Breast epithelium (tissue), 4 donors: ENCODE measurements at places on chromosomes 3 and 15. TPM values are rescaled to one million over a fixed set of nuclear protein-coding genes. Genes with fewer than 3 reads are reported as not detected.

ZIC4 gene
- 0.15 TPM for total RNA-seq

FETUB gene
- total RNA-seq: not detected

GAP43 gene
- not detected for total RNA-seq

CFAP100 gene
- total RNA-seq: not detected

DNA sequence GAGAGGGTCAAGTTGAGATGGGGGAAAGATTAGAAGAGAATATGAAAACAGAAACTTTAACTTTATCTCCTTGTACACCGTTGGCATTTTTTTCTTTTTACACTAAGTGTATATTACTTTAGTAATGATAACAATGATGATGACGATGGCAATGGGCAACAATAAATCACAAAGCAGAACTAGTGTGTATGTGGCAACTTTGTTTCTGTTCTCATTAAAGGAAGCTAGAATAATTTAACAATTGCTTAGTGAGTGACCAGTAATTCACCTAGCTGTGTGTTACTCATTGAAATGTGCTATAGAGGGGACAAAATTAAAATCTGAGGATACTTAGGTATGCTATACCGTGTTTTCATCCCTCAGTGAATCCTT is 318.5 kb upstream of the TBL1XR1 start:
- no peak for DNase-seq

DNA sequence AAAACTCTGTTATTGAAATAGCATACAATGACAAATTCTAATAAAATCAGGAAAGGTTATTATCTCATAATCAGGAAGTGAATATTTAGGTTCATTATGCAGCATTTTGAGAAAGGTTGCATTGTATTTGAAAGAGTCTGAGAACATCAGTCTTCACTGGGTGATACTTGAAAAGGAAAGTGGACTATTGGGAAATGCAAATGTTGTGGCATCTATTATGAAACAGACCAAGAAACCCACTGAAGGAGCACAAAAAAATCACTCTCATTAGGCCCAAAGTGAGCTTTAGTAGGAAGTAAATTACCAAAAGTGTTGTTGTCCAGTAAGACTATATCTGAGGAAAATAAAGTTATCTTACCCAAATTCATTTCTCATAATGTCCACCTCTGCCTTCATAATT is 90.8 kb downstream of the ZPLD1 start:
- DNase-seq: no peak

GRCh38 chr3:143793971-143794370 is 54.3 kb downstream of the SLC9A9 start:
- no peak for DNase-seq

GRCh38 chr3:143011705-143012104 is 10.3 kb downstream of the U2SURP start:
- DNase-seq: no peak

DNA sequence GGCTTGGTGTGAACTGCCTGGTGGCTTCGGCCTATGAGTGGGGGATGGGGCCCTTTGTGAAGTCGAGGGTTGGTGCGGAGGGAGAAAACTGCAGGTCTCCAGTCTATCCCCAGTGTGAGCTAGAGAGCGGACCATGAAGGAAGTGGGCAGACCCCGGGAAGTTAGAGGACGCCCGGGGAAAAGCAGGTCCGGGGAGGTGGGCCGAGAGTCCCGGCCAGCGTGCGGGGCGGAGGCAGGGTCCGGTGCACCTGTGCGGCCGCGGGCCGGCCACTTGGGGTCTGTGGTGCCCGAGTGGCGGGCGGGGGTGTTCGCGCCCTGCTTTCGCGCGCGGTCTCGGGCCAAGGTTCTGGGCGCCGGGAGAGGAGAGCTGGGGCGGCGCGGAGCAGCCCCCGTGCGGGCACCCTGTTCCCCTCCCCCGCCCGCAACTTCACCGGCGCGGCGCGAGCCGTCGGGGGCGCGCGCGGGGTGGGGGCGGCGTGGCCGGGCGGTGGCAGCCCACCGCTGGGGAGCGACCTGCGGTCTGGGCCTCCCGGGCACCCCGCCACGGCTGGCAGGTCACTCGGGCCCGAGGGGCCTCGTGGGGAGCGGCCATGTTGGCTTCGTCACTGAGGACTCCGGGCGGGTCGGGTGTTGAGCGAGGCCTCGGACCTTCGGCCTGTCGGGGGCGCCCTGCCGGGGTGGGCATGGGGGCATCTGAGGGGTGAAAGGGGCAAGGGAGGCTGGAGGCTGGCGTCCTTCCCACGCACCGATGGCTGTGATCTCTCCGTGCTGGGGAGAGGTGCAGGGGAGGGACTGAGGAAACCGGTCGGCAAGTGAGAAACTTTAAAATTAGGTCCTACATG is 4.8 kb downstream of the UBE2E1 start:
- DNase-seq: peak; percentile 61

DNA sequence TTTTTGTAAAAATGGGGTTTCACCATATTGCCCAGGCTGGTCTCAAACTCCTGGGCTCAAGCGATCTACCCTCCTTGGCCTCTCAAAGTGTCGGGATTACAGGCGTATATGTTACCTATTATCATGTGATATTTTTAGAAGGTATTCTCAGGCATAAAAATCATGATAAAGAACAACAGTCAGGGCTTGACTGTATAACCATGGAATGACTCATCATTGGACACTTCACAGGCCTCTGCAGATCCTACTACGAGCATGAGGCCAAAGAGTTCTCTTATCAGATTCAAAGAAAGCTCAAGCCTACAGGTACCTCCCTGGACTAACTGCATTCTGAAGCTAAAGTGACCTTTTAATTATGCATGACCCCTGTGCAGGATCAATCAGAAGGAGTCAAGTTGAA is 91.7 kb upstream of the PRICKLE2 start:
- no peak for DNase-seq

- DNase-seq: no peak
These were observed 25.0 kb upstream of the BCL6 start for GRCh38 chr3:187770224-187770623.

DNA sequence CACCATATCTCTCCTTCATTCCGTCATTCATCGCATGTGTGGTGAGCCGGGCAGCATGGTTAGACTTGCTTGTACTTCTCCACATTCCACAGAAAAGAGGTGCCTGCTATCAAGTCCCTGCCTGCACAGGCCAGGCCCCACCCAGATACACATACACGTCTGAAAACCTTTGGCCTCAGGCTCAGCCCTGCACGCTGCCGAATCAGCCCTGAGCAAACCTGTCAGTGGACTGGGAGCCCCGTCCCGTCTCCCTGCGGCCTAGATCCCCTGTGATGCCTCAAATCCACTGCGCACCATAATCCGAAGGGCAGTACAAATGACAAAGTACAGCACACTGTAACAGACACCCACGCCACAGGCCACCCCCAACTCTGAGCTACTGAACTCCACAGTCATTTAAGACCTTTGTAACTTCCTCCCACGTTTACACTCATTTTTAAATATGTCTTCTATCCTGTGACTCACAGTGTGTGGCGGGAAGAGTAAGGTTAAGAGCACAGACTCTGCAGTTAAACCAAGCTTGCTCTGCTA is 67.1 kb downstream of the MB21D2 start:
- peak; percentile 20 for DNase-seq

DNA sequence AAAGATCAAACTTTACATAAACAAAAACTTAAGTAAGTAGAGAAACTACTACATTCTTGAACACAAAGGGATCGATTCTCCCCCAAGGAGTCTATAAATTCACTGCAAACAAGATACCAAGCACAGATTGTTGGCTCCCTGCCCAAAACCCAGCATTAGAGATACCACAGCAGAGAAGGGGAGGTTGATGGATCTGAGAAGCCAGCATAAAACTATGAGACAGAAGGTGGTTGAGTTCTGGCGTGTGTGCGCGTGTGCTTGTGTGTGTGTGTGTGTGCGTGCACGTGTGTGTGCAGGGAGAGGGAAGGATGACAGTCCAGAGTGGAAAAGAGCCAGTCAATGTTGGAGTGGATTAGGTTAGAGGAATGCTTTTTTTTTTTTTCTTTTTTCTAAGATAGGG is 143.2 kb upstream of the PRR20G start:
- DNase-seq: peak; percentile 16

- no peak for DNase-seq
These were observed 477.1 kb downstream of the MAGI1 start for GRCh38 chr3:65561617-65562016.

DNA sequence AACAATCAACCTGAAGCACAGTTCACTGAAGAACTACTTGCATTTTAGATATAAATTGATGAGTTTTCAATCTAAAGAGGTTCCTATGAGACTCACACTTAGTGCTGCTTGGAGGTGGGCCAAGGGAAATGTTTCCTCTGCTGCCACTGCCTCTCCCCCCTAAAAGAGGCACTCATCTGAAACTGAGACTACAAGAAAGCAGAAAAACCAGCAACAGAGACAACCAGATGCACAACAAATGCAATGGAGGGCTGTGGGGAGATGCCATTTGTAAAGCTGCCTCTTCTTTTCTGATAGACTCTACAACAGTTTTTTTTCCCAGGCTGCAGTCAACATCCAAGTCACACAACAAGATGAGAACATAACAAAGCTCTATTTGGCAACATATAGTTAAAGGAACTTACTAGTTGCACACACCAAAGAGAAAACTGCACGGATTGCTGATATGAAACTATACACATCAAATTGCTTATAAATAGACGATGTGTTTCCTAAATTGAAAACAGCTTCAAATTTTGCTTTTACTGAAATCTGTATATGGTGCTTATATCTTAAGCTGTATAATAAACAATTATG is 11.0 kb downstream of the TSPAN3 start:
- no peak for DNase-seq

DNA sequence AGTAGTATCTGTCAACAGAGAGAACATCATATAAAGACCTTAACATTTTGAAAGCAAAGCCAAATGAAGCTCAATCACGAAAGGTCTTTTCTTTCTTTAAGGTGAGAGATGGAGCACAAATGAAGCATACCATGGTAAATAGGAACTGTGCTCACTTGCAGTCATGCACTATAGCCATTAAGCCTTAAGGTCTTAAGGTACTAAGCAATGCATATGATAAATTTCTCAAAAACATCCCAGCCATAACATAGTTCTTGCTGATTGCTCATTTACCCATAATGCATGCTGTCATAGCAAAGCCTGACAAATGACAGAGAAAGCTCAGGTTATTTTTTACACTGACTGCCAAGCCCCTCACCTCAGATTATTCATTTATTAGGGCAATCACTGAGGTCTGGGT is 214.5 kb downstream of the MECOM start:
- DNase-seq: no peak

DNA sequence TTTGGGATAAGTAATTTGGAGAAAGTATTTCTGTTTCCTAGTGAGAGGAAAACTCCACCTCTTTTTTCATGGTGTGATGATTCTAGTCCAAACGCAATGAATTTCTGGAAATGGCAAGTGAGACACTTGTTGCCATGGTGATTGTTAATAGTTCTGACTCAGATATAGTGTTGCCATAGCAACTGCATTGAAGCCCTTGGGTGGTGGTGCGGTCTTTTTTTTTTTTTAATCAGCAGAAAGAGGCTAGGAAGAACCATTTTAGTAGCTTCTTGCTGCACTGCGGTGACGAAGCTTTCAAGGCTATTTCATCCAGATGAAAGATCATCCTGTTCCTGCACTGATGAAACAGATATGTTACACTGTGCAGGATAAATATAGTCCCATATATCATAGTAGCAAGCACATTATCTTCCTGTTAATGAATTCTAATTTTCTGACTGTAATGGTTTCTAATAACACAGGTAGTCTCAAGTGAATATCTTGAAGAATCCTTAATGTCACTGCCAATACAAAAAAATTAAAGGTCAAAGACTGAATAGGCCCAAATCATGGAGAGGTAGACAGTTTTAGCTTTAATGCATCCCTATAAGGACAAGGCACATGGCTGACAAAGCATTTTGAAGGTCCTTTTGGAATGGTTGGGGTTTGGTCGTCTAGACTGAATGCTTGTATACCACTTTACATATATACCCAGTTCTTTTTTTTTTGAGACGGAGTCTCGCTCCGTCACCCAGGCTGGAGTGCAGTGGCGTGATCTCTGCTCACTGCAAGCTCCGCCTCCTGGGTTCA is 125.1 kb upstream of the ZBTB20 start:
- DNase-seq: no peak

GRCh38 chr3:184812662-184813042 is 686 bp downstream of the VPS8 start:
- no peak for DNase-seq

GRCh38 chr3:139928708-139929505 is 6.1 kb upstream of the CLSTN2 start:
- DNase-seq: no peak

- no peak for DNase-seq
These were observed 34.0 kb downstream of the DHX30 start for GRCh38 chr3:47836986-47837385.

GRCh38 chr15:52559575-52559974 is 9.3 kb downstream of the ARPP19 start:
- DNase-seq: no peak

- no peak for DNase-seq
These were observed 57.8 kb downstream of the WNT7A start for GRCh38 chr3:13822042-13822441.

- no peak for DNase-seq
These were observed 281.2 kb upstream of the THBS1 start for GRCh38 chr15:39299486-39300267.
